ENCODE measurements at places on chromosomes 12 and 14.
A peak's percentile ranks its signal among the peaks of the same experiment; 100 is the strongest.

- DNase-seq, result no peak
Observed at GRCh38 chr14:102699416-102700110, 77.7 kb upstream of the TRAF3 start.

GRCh38 chr12:50211392-50212070 lies 44.4 kb upstream of the CERS5 start:
- DNase-seq, result no peak

DNA sequence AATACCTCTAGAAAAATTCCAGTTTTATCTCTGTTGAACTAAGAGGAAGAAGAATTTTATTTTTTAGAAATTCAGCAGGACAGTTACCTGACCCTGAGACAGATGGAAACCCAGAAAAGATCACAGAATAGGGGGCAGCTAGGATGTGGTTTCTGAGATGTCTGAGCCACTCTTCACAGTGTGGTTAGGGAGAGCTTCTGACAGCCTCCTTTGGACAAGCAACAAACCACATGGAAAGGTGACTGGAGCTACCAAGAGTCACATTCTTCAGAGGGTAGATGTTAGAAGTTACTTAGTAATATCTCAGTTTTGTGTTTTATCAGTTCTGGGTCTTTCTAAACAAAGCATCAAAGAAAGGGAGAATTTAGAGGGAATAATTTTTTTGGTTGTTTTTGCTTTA lies 117.3 kb upstream of the NAP1L1 start:
- no peak for DNase-seq

- no peak for DNase-seq
Observed at GRCh38 chr14:33480887-33481184, 470.0 kb downstream of the EGLN3 start.

DNA sequence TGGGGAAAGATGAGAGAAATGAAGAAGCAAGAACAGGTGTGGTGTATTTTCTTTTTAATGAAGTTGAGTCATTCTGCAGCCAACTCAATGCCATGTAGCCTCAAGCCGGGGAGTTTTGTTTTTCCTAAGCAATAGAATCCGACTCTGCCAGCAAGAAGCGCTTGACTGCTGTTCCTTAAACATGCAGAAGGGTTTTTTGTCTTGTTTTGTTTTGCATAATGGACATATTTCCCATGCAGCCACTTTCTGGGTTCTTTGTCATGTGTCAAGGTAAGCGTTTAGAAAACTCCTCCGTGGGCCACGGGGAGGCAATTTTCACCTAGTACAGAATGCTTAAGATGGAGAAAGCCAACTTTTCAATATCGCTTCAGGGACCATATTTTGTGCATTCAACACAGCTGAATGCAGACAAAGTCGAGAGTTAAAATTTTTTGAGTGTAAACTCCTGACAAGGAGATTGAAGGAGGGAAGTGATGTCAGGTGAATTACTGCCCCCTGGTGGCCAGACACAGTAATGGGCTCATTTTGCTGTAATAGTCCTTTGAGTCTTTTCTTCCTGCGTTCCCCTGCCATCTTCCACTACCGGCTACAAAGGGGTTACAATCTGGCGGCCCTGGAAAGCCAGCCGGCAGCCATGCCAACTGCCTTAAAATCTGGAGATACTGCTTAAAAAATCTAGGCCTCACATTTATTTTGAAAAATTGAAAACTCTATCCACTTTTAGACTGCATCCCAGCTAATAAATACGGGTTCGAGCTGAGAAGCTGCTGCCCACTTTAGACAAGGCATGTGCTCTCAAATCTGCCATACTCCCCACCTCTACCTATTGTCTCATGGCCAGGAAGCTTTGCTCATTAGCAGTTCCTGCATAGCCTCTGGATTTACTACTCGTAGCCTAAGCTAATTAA lies 3.2 kb upstream of the FICD start:
- DNase-seq, result peak; percentile 58

GRCh38 chr12:90745211-90745610 lies 209.8 kb downstream of the CCER1 start:
- no peak for DNase-seq

- DNase-seq, result no peak
Observed at GRCh38 chr12:2390133-2390532, 337.3 kb downstream of the CACNA1C start.

GRCh38 chr12:14373217-14373616 lies 7.7 kb downstream of the ATF7IP start:
- DNase-seq, result no peak

GRCh38 chr12:130826151-130826801 lies 12.8 kb downstream of the STX2 start:
- no peak for DNase-seq

- no peak for DNase-seq
Observed at GRCh38 chr12:31288381-31288780, 37.6 kb downstream of the SINHCAF start.

DNA sequence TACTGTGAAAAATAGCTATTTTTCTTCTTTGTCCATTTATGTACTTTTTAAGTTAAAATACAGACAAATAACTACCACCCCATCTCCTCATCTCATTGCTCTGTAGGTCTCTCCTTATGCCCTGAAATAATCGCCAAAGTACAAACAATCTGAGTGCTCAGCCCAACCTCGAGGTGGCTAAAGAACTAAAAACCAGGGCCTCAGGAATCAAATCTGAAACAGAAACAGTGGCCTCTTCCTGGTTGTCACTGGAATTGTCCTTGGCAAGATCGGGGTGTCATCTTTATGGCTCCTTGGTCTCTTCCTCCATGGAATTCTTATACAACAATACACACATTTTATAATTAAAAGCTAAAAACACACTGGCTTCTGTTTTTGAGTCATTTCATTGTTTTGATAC lies 182.4 kb downstream of the ASCL1 start:
- DNase-seq, result no peak

DNA sequence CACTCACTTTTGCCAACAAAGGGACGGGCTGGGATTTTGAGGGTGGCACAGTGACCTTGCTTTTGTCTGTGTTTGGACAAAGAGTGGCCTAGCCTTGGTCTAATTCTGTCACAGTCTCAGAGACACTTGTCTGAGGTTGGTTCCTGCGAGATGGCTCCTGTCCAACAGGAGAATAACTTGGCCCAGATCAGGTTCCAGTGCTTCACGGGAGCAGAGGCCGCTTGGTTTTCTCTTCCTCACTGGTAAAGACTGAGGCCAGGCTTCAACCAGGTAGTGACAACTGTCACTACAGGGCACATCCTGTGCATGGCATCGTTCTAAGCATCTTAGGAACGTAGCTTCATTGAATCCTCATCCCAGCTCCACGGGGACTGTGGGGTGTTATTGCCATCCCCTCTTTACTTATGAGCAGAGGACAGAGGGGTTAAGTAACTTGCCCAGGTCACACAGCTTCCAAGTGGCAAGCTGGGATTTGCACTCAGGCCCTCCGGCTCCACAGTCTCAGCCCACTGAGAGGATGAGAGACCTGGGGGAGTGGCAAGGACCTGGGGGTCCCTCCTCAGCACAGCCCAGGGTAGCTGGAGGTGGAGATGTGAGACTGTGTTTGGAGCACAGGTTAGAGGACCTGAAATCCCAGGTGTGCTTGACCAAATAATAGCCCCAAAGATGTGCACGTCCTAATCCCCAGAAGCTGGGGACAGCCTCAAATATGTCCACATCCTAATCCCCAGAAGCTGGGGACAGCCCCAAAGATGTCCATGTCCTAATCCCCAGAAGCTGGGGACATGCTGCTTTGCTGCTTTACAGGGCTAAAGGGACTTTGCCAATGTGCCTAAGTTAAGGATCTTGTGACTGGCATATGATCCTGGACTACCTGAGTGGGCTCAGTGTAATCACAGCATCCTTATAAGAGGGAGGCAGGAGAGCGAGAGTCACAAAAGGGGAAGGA lies 179.2 kb upstream of the RTL1 start:
- DNase-seq, result no peak

- no peak for DNase-seq
Observed at GRCh38 chr12:58880639-58881038, 39.7 kb downstream of the LRIG3 start.

GRCh38 chr12:132218915-132219314 lies 74.7 kb downstream of the NOC4L start:
- DNase-seq, result no peak

GRCh38 chr12:78290606-78291345 lies 460.1 kb downstream of the NAV3 start:
- DNase-seq, result no peak

DNA sequence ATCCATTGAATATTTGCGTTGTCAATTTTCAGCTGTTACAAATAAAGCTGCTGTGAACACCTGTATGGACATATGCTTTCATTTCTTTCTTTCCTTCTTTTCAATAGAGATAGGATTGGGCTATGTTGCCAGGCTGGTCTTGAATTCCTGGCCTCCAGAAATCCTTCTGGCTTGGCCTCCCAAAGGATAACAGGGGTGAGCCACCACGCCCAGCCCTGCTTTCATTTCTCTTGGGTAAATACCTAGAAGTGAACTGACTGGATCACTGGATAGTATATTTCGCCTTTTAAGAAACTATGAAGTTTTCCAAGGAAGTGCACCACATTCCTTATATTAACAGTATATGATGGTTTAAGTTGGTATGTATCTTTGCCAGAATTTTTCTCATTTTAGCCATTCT lies 32.3 kb upstream of the EAPP start:
- no peak for DNase-seq

DNA sequence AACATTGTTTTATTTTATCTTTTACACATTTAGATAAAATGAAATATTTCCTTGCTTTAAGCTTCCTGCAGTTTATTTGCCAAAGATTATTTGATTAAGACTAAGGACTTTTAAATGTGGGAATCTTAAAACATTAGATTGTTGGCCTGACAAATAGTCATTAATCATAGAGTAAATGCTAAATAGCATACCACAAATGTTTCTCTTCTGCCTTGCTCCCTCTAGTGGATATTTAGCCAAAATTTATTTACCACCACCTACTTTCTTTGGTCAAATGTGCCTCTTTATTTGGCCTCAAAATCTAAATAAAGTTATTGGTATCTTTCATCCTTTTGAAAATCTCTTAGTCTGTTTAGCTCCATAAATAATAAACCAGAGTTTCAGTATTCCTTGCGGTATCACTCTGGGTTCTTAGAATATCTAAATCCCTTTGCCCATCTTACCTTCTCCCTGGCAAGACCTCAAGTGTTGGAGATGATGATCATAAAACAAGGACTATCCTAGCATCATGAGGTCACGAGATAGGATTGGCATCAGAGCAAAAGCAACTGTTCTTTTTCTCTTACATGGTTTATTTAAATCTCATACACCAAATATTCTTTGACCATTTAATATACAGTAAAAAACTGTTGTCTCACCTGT lies 150.6 kb upstream of the AEBP2 start:
- no peak for DNase-seq

DNA sequence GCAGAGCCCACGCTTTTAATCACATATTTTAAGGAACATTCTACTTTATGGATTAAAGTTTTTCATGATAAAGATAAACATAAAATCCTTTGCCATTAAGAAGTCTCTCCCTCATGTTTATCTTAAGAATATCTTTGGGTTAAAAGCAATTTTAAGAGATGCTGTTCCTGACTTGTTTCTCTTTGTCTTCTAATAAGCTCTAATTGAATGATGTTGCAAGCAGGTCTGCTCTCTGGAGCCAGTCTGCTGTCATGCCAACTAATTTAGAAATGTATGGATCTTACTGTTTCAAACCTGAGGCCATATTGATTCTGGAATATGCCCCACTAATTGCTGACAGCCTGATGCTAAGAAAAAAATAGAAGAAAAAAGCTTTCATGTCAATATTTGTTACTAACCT lies 173.6 kb downstream of the TTC8 start:
- no peak for DNase-seq

GRCh38 chr12:132430838-132431774 lies 58.8 kb upstream of the FBRSL1 start:
- no peak for DNase-seq

- DNase-seq, result peak; percentile 6
Observed at GRCh38 chr12:12901158-12901791, 9.9 kb downstream of the GPRC5A start.

- DNase-seq, result no peak
Observed at GRCh38 chr12:68904351-68904962, 28.5 kb downstream of the CPM start.

- no peak for DNase-seq
Observed at GRCh38 chr14:35965400-35965799, 139.3 kb downstream of the BRMS1L start.

GRCh38 chr12:188910-189621 lies 24.9 kb downstream of the SLC6A12 start:
- no peak for DNase-seq

DNA sequence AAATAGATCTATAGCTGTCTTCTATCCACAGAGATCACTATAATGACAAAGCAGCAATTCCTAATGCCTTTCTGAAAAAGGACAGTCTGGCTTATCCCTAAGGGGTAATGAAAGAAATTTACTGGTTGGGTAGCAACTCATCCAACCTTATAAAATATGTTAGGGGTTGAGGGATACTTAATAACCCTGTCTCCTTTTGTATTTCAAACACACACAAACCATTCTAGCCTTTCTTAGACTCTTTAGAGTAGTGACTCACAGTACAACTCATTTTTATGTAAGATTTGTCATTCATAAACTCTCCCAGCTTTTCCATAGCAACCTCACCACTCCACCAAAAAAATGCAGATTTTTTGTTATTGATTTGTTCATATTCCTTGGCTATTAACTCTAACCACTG lies 167.9 kb downstream of the FSCB start:
- no peak for DNase-seq

- no peak for DNase-seq
Observed at GRCh38 chr12:64256166-64256800, 34.2 kb upstream of the KICS2 start.

DNA sequence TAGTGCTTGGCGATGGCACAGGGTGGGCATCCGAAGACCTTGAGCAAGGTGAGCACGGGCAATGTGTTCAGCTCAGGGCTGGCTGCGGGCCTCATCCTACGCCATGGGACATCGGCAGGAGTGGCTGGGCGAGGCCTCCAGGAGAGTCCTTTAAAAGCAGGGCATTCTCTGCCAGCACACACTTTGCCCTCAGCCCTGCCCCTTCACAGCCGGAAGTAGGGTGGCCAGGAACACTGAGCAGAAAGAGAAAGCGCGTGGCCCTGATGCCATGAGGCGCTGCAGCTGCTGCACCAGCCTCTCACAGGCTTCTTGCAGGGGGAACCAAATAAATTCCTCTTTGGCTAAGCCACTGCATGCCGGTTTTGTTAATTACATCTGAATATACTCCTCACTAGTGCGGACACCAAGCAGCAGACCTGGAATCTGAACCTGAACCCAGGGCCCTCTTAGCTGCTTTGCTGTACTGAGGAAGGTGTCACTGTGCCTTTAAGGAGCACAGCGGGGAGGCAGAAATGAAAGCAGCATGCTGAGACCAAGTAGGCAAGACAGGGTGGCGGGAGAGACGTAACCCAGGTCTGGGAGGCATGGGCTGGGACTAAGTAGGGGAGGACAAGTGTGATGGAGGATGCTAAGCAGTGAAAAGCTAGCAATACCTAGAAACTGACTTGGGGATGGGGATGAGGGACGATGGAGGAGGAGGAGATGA lies 155.2 kb downstream of the TTC7B start:
- no peak for DNase-seq

- no peak for DNase-seq
Observed at GRCh38 chr12:13100605-13100881, 2.9 kb downstream of the GSG1 start.

DNA sequence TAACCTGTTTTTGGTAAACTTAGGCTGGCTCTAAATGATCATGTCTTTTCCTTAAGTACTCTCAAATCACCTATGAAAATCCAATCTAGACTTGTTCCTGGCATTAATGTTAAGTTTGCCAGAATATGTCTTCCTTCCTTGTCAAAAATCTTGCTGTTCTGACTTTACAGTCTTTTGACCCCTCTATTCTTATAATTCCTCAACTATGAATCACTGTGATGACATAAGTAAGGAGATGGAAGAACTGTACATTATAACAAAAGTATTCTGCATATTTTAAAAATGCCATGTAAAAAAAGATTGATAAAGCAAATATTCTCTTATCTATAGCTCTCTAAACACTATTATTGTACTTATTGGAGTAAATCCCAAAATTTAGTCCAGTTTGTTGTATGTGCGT lies 51.4 kb upstream of the BAZ1A start:
- no peak for DNase-seq

Measured in anterior cingulate cortex (tissue), 58 donors.